Liver (tissue), 10 donors: ENCODE measurements at places on chromosomes 2 and 18. TPM values are rescaled to one million over a fixed set of nuclear protein-coding genes. Genes with fewer than 3 reads are reported as not detected.

SYT4 gene
- total RNA-seq: 0.19 TPM

CASP8 gene
- total RNA-seq: 15.1 TPM

GRCh38 chr18:36025025-36025424 is 42.3 kb downstream of the RPRD1A start:
- DNase-seq: no peak
- H3K4me3 ChIP-seq: no peak overlapping the region
- H3K36me3 ChIP-seq: peaks cover 15% of the 10 kb centered on the region
- no peaks in the 10 kb centered on the region for H3K4me1 ChIP-seq

- H3K36me3 ChIP-seq: no peaks in the 10 kb centered on the region
- no peak overlapping the region for H3K4me3 ChIP-seq
- H3K27ac ChIP-seq: no peak overlapping the region
- no peaks in the 10 kb centered on the region for H3K27me3 ChIP-seq
- no peak for DNase-seq
These were observed 10.4 kb upstream of the UBE2E3 start for GRCh38 chr2:180970016-180970415.

LAMA1 gene
- 0.67 TPM for total RNA-seq

GRCh38 chr2:40859617-40860016 is 407.7 kb upstream of the SLC8A1 start:
- no peaks in the 10 kb centered on the region for H3K27me3 ChIP-seq
- H3K27ac ChIP-seq: no peak overlapping the region
- DNase-seq: no peak
- no peaks in the 10 kb centered on the region for H3K4me1 ChIP-seq
- H3K36me3 ChIP-seq: no peaks in the 10 kb centered on the region

GRCh38 chr2:149806651-149807050 is 219.1 kb upstream of the MMADHC start:
- no peaks in the 10 kb centered on the region for H3K27me3 ChIP-seq
- H3K4me1 ChIP-seq: no peaks in the 10 kb centered on the region
- H3K4me3 ChIP-seq: no peak overlapping the region
- no peak overlapping the region for H3K27ac ChIP-seq
- no peak for DNase-seq

SLC35F6 gene
- 11.4 TPM for total RNA-seq
